ENCODE measurements at places on chromosomes 3 and 15.
A peak's percentile ranks its signal among the peaks of the same experiment; 100 is the strongest.

GRCh38 chr15:53789654-53790375 is 30.4 kb upstream of the WDR72 start:
- DNase-seq: no peak

GRCh38 chr3:54899273-54899672 is 28.6 kb downstream of the LRTM1 start:
- no peak for DNase-seq

DNA sequence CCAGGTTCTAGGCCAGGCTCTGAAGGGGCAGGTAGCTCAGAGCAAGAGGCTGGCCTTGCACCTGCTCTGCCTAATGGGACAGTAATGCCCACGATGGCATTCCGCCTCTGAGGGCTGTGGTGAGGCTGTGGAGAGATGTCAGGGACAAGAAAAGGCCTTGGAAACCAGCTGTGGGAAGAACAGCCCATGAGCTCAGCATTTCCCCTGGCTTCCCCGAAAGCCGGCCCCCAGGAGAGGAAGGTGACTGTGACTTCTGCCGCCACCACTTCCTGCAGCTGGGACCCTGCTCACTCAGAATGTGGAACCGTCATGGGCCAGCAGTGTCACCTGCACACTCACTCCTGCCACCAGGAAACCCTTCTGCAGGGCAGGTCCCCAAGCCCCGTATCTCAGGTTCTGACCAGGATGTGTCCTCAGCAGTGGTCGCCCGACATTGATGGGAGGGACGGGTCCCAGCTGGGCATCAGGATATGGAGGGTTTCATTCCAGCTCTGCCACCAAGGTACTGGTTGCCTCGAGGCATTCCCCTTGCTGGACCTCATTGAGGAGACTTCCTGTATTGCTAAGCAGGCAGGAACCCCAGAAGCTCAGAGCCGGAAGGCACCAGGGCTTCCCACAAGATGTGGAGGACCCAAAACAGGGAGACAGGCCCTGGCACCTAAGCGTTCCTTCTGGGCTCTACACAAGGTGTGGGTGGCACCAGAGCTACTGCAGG is 30.7 kb downstream of the SEMA7A start:
- DNase-seq: peak; percentile 55

DNA sequence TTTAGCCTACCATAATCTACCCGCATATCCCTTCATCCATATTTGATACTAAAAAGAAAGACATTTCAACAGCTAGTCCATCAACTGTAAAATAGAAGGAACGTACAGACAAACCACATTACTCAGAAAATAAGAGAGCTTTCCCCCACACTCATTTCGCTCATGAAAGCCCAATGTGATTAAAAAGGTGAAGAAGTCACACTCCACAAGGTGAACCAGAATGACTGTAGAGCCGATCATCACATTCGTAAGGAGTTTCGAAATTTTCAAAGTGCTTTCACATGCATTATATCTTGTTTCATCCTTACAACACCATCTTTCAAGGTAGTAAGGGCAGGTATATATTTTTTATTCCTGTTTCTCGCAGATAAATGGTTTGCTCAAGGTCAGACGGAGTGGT is 225.3 kb downstream of the FOXP1 start:
- no peak for DNase-seq

DNA sequence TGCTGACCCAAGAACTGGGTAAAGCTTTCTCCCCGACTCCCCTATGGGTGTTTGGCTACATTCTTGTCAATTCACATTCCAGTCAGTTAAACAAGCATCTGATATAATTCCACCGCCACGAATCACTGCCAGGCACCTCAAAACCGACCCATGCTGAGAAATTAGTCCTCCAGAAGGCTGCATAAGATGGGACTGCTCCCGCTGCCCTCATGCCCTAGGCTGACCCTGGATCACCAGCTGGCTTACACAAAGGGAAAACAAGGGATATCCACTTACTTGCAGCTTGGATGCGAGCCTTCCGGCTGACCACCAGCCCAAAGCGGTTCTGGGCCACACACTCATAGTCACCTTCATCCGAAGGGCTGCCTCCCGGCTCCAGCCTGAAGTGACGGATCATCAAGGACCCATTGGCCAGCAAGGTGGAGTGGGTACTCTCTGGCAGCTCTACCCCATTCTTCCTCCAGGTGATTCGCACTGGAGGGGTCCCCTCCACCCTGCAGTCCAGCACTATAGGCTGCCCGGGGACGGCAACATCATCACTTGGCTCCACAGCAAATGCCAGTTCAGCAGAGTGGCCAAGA is 2.9 kb downstream of the IGDCC3 start:
- no peak for DNase-seq

GRCh38 chr3:79253704-79254103 is 514.1 kb downstream of the ROBO1 start:
- no peak for DNase-seq

GRCh38 chr15:73323374-73323955 is 45.3 kb downstream of the HCN4 start:
- no peak for DNase-seq

DNA sequence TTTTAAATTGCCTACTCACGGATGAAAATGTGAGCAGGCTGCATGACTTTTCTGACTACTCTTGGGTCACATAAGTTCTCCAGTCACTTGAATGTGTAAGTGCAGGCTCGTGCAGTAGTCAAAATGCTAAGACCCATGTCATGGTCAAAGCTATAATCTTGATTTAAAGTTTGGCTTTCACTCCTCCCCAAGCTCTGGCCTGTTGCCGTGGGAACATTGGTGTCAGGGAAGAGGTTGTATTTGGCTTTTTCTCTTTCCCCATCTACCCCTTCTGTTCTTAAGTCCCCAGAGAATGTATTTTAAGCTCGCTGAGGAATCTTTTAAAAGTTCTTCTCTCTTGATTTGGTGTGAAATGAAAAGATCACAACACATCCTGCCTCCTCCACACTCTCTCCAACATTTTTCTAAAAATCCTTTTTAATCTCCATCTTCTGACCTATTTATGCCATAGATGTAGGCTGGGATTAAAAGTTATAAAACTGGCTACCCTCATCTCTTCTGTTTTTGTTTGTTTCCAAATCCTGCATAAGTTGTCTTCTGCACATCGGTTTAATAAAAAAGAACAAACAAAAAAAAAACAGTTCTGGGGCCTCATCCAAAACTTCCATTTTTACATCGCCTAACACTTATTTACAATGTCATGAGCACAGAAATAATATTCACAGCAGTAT is 61.4 kb upstream of the ADAMTSL3 start:
- no peak for DNase-seq

DNA sequence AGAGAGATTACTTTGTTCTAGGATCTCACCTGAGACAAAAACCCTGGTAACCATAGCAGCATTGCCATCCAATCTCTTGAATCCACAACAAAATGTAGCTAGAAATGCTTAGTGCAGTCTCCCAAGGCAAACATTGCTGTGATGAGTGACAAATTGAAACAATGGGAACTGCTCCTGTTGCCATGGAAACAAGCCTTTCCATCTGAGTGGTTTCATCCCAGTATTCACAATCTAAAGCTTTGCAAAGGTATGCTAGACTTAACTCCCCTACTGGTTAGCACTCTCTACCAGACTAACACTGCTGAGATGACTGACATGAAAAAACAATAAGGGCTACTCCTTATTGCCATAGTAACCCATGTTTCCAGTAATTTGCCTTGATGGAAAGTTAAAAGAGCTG is 172.6 kb upstream of the CNTN3 start:
- no peak for DNase-seq

DNA sequence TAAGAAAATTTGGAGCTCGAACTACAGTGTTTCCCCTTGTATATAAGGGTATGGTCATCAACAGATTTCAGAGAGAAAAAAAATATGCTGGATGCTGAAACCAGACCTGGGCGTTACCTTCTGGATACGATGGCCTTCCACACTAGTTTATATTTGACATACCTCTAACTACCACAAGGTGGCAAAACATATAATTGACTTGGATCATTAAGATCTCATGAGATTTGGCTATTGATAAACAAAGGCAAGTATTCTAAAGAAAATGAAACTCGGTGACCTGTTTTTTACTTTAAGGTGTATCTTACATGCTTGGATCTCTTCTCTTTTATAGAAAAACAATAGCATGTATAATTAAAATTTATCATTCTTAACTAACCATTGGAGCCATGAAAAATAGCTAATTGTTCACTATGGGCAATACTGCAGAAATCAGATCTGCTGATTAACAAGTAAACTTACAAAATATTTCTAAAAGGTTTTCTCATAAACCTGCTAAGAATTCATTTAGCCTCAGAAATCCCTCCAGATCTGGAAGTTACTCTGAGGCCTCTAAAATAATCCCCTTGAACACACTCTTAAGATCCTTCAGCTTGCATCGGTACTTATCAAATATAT is 300.6 kb upstream of the KCNH8 start:
- DNase-seq: no peak

DNA sequence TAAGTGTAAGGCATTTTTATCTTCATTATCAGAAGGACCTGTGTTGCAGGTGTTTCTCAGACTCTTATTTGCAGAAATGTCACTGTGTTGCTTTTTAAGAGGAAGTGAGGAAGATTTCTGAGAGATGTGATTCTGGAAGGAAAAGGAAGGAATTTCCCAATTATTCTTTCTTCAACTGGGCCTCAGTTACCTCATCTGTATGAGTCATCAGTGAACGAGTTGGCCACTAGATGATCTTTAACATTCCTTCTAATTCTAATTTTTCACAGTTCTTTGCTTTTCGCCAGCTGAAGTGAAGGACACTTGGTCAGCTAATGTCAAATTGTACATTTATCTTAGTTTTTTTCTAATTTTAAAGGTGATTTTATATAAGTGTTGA is 28.9 kb downstream of the CLEC3B start:
- no peak for DNase-seq

DNA sequence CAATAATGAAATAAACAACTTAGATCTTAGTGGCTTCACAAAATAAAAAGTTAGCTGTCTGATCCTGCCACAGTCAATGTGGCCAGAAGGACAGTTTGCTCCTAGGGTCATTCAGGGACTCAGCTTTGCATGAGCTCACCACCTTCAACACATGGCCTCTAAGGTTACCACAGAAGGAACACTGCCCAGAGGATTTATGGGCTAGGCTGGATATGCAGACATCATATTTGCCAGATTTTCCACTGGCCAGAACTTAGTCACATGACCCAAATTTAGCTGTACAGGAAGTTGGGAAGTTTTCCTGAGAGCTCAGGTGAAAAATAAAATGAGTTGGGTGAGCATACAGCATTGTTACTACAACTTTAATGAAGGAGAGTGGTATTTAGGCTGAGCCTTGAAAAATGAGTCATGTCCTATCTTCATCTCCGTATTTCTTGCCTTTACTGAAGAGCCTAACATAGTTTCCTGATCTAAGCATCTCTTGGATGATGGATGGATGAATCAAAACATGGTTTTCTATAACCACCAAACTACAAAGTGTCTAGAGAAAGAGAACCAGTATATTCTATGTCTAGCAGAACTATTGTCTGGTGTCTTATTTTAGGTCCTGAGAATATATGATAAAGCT is 54.9 kb upstream of the TMEM108 start:
- no peak for DNase-seq

DNA sequence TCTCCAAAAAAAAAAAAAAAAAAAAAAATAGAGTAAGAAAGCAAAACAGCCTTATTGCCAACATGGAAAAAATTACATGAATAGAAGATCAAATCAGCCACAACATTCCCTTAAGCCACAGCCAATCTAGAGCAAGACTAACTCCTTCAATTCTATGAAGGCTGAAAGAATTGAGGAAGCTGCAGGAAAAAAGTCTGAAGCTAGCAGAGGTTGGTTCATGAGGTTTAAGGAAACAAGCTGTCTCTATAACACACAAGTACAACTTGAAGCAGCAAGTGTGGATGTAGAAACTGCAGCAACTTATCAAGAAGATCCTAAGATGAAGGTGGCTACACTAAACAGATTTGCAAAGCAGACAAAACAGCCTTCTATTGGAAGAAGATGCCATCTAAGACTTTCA is 9.3 kb downstream of the PARL start:
- no peak for DNase-seq

GRCh38 chr3:178198329-178198728 is 337.9 kb upstream of the KCNMB2 start:
- DNase-seq: no peak

All from GM18507 (cell line).